HT1080 (cell line): ENCODE measurements at places on chromosomes 2 and 18. TPM values are rescaled to one million over a fixed set of nuclear protein-coding genes. Genes with fewer than 3 reads are reported as not detected.

FRZB gene
- not detected in 2 replicates for total RNA-seq

MFSD6 gene
- 3.0 and 3.1 TPM in 2 replicates for total RNA-seq

MPPE1 gene
- total RNA-seq: 18.1 and 19.4 TPM in 2 replicates

CD28 gene
- 0.03 TPM in 1 of 2 replicates, not detected in the other for total RNA-seq

DNA sequence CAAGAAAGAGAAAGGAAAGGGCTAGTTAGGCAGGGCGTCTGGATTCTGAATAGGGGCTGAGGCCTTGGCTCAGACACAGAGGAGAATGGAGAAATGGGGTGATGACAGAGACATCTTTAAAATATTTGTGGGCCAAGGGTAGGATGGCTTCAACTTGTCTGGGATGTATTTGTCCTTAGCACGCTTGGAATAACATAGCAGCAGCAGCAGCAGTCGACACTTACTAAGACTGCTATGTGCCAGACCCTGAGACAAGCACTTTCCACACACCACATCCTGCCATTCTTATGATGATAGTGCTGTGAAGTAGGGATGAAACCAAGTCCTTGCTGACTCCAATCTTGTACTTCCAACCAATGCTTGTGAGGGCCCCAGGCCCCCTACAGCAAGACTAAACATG, 2.6 kb downstream of the IL1RL1 start:
- no peak for DNase-seq

- peak; percentile 33 for DNase-seq
Measured at GRCh38 chr2:194166818-194167217, 1490.2 kb upstream of the SLC39A10 start.

- DNase-seq: peak; percentile 60
Measured at GRCh38 chr2:20052861-20053281, 1.4 kb upstream of the LAPTM4A start.

DNA sequence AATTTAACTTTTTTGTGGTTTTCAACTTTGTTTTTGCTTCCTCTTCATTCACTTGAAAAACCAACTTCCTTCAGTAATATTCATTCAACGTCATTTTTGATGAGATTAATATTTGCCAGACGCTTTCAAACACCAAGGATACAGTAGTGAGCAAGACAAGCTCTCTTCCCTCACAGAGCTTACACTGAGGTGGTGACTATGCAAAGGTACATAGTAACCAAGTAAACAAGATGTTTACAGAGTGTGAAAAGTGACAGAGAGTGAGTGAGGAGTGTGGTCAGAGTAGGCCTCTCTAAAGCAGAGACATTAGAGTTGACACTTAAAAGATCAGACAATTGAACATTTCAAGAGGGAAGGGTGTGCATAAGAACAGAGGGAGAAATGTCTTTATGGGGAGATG, 155.5 kb downstream of the TMEM247 start:
- no peak for DNase-seq

DNA sequence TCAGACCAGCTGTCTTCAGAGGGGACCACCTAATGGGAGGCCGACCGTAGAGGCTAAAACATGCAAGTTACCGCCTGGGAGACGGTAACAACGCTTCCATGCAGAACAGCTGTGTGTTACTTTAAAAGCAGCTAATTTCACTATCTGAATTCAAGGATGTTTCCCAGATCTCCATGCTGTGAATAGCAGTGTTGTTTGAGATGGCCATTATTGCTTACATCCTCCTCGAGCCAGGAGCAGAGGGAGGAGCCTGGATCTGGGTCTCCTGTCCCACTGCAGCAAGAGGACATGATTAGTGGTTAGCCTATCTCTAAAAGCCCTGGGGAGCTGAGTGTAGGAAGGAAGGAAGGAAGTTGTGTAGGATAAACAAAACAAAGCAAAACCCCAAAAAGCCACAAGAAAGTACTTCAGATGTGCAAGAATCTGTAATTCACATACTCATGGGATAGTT, 50.9 kb downstream of the ACTR2 start:
- peak; percentile 60 for DNase-seq

GRCh38 chr2:105244451-105244850, 2.9 kb downstream of the GPR45 start:
- no peak for DNase-seq

DNA sequence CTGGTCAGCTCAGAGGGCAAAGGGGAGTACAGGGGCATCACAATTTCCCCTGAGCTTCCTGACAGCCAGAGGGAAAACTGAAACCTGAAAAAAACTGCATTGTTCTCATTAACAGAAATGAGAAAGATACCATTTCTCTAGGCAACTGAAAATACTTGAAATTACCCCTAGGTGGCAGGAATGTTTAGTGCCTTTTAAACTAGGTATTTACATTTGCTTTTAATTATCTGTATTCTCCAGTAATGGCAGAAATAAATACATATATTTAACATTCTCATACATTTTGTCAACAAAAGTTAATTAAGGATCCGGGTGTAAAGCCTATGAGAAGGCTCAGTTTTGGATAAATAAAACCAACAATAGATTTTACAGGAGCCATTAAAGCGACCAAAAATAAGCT, 34.5 kb downstream of the RPL31 start:
- no peak for DNase-seq

- DNase-seq: no peak
Measured at GRCh38 chr2:134035605-134036370, 218.1 kb upstream of the MGAT5 start.

GRCh38 chr2:75792146-75792545, 81.4 kb upstream of the GCFC2 start:
- DNase-seq: no peak

DNA sequence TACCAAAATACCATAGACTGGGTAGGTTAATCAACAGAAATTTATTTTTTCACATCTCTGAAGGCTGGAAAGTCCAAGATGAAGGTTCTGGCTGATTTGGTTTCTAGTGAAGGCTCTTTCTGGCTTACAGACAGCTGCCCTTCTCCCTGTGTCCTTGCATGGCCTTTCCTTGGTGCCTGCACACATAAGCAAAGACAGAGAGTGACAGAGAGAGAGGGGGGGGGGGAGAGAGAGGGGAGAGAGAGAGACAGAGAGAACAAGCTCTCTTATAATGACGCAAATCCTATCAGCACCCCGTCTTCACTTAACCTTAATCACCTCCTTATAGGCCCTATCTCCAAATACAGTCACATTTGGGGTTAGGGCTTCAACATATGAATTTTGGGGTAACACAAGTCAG, 53.9 kb downstream of the INO80C start:
- DNase-seq: no peak
